ENCODE measurements at places on chromosomes 16 and 17. TPM values are rescaled to one million over a fixed set of nuclear protein-coding genes. Genes with fewer than 3 reads are reported as not detected.

MMP25 gene
- 0.80 TPM for total RNA-seq

DNA sequence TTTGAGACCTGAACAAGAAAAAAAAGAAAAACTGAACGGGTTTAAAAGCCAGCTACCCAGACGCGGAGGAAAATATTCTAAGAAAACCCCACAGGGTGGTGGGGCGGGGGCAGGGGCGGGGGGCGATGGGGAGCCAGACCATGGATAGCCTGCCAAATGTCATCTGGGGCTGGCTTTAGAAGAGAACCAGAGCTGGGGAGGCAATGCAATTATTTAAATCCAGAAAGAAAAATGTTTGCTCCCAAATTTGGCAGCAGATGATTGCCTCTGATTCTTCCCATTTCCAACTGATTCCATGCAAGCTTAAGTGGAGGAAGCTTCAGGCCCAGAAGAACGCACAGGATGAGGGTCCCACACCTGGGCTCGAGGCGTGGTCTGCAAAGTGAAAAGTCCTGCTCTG, 34.8 kb downstream of the ZNF423 start:
- no peaks in the 10 kb centered on the region for H3K27me3 ChIP-seq
- no peak for DNase-seq
- H3K36me3 ChIP-seq, result no peaks in the 10 kb centered on the region

- peak overlapping the region; percentile 67 for H3K4me3 ChIP-seq
- peaks cover 37% of the 10 kb centered on the region for H3K4me1 ChIP-seq
- H3K27ac ChIP-seq, result peak overlapping the region; percentile 76
- H3K36me3 ChIP-seq, result no peaks in the 10 kb centered on the region
- no peak for DNase-seq
Observed at GRCh38 chr17:46191322-46192188, 1.7 kb downstream of the KANSL1 start.

DNA sequence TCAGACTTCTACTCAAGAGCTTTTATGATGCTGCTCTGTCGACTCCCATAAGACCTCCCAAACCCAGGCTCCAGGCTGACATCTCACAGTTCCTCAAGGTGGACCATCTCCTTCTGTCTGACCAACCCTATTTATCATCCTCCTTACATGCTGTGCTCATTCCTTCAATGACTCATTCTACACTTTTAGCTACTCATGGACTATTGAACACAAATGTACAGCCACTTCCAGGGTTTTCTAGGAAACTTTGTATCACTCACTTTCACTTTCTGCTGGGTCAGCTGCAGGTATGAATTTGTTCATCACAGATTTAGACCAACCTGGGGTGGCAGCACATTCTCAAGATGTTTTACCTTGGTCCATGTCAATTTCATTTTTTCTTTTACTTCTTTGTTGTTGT, 162.4 kb upstream of the FAM20A start:
- H3K4me3 ChIP-seq, result no peak overlapping the region
- H3K36me3 ChIP-seq, result no peaks in the 10 kb centered on the region
- no peak for DNase-seq
- H3K27me3 ChIP-seq, result no peaks in the 10 kb centered on the region
- no peak overlapping the region for H3K27ac ChIP-seq
- no peaks in the 10 kb centered on the region for H3K4me1 ChIP-seq

DNA sequence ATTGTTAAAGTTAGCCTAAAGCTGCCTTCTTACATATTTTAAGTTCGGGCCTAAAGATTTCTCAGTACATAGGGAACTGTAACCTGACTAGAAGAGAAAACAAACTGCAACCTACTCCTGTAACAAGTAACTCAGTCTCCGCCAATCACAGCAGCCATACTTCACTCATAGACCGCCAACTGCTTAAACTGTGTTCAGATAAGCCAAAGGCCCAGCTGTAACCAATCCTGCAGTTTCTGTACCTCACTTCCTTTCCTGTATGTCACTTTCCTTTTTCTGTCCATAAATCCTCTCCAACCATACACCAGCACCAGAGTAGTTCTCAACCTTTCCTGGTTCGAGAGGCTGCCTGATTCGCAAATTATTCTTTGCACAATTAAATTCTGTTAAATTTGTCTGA, 41.5 kb downstream of the GLG1 start:
- no peak overlapping the region for H3K27ac ChIP-seq
- H3K4me1 ChIP-seq, result peaks cover 9% of the 10 kb centered on the region
- H3K4me3 ChIP-seq, result no peak overlapping the region
- DNase-seq, result peak; percentile 18

DNA sequence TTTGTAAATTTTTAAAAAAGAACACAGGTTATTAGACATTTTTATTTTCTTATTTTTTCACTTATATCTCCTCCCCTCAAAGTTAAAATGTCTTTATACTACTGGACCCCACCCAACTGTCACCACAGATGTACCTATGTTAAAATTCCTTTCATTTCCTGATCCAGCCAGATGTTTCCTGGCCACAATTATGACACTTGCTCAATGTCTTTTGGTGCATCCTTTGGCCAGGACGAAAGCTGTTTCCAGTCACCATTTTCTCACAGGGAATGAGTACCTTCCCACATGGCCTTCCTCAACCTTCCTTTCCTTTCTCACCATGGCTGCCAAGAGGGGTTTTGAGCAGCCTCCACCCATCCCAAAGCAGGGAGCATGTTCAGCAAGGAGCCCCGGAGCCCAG, 365.7 kb upstream of the MAF start:
- H3K27me3 ChIP-seq, result no peaks in the 10 kb centered on the region
- H3K36me3 ChIP-seq, result no peaks in the 10 kb centered on the region
- no peak overlapping the region for H3K27ac ChIP-seq
- DNase-seq, result no peak

DNA sequence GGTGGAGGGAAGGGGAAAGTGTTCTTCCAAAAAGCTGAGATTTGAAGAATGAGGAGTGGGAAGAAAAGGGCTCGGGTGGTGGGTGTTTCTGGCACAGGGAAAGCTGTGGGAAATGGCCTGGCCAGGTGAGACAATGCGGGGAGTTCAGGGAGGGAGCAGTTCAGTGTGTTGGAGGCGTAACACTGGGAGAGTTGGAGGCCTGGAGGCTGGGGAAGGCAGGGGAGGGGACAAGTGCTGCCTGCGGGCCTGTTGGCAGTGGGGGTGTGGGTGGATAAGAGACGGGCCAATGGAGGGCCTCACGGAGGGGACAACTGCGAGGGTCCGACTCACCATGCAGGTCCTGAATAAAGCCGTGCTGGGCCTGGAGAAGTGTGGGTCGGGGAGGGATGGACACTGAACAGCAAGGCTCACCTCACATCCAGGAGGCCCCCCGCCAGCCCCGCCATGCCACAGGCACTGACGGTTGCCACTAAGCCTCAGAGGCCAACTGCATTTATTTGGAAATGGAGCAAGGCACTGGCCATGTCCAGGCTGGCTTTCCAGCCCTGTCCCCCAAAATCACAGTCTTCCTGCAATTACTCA, 17.8 kb upstream of the KRT19 start:
- H3K4me3 ChIP-seq, result no peak overlapping the region
- no peaks in the 10 kb centered on the region for H3K4me1 ChIP-seq
- no peaks in the 10 kb centered on the region for H3K27me3 ChIP-seq
- DNase-seq, result no peak
- no peak overlapping the region for H3K27ac ChIP-seq
- no peaks in the 10 kb centered on the region for H3K36me3 ChIP-seq

Data from thymus (tissue), 14 donors.